IPS DF 19.7 (cell line): ENCODE measurements at places on chromosomes 12 and 14.

DNA sequence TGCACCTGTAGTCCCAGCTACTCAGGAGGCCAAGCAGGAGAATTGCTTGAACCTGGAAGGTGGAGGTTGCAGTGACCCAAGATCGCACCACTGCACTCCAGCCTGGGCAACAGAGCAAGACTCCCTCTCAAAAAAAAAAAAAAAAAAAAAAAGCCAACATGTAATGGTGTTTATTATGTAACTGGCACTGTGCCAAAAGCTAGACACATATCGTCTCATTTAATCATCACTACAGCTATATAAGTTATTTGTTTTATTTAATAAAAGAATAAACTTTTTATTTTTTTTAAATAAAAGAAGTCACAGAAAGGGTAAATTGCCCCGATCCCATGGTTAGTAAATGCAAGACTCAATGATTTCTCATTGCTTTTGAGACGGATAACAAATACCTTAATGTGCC, 76.9 kb downstream of the PTCSC3 start:
- no peak for DNase-seq

GRCh38 chr14:100448376-100448775, 125.2 kb downstream of the SLC25A47 start:
- no peak for DNase-seq

- DNase-seq: no peak
Measured at GRCh38 chr14:29990993-29991392, 63.3 kb upstream of the PRKD1 start.

GRCh38 chr12:55696796-55697462, 10.8 kb downstream of the ITGA7 start:
- DNase-seq: no peak
